IPS-NIHi11 (cell line): ENCODE measurements at places on chromosomes 3 and 15.

- DNase-seq, result no peak
These were observed 54.3 kb downstream of the DNAJB8 start for GRCh38 chr3:128412180-128413002.

DNA sequence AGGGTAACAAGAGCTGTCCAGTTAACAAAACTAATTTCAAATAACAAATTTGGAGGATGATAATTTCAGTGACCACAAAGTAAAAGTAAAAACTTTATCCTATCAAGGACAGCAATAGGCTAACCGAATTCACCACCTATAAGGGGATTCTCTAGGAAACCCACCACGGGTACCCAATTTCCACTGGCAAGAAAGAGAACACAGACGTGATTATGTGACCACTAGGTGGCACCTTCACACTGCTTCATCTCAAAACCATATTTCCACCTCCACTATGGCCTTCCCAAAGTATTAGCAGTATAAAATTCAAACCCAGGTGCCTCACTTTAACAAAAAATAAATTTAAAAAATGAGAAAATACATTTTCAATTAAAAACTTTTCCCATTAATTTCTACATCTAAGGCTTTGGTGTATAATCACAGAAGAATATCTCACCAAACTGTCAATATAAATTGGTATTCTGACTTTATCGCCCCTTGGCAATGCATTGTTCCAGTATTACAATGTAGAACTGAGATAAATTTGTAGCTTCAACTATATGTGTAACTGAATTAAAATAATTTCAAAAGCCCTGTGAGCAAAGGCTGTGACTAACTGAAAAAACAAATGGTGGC lies 96.5 kb downstream of the FSIP1 start:
- DNase-seq, result peak; percentile 60

DNA sequence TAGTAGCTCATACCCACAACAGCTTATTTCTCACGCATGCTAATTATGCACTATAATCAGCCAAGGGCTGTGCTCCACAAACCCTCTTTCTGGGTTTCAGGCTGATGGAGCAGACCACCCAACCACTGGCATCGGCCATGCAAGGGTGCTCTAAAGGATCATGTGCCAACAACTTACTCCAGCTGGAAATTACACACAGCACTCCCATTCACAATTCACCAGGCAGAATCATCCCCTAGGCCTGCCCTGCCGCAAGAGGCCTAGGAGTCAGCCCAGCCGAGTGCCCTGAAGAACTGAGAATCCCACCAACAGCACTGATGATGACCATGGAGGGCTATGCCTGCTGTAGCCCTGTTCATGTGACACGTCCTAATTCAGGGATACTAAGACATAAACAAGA lies 216.2 kb upstream of the CHRNA7 start:
- DNase-seq, result no peak

- DNase-seq, result no peak
These were observed 292.2 kb downstream of the NEK10 start for GRCh38 chr3:27076815-27077630.
